ENCODE measurements at places on chromosomes 16 and 17.

GRCh38 chr16:22054847-22055590, 37.3 kb upstream of the VWA3A start:
- no peak for DNase-seq

GRCh38 chr17:62870030-62870541, 62.0 kb upstream of the MARCHF10 start:
- DNase-seq, result peak; percentile 40

- DNase-seq, result no peak
These were observed 183.0 kb downstream of the TMEM114 start for GRCh38 chr16:8407351-8407750.

- no peak for DNase-seq
These were observed 6.2 kb upstream of the CBFA2T3 start for GRCh38 chr16:88983165-88983564.

GRCh38 chr16:1572673-1573072, 39.2 kb downstream of the IFT140 start:
- no peak for DNase-seq

- DNase-seq, result peak; percentile 49
These were observed 32.4 kb downstream of the CLTC start for GRCh38 chr17:59652119-59652518.

DNA sequence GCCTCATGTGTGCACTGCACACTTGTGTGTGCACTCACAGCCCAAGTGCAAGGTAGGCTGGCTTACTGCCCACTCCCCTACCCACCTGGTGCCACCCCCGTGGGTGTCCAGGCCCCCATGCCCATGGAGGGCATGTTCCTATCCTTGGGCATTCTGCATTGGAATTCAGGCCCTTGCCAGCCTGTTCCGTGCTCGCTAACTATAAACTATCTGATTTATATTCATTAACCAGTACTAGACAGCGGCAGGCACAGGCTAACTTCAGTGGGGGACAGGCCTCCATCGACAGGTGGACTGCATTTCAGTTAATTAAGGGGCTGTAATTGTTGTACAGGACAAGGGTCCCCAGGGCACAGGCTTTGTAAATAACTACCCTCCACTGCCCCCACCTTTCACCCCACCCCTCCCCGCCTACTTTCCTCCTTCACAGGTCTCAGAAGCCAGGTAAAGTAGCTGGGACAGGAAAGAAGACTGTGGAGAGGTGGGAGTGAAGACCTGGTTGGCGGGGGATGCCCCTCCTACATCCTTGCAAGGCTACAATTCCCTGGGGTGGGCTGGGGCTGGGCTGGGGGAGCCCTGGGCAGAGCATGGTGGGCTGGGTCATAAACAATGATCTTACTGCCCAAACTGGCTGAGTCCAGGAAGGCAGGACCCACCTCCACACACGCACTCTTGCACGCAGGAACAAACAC, 119.0 kb upstream of the LHX1 start:
- DNase-seq, result no peak

GRCh38 chr16:54284319-54284930, 2.2 kb downstream of the IRX3 start:
- DNase-seq, result no peak

- no peak for DNase-seq
These were observed 56.5 kb downstream of the KSR1 start for GRCh38 chr17:27512511-27513346.

DNA sequence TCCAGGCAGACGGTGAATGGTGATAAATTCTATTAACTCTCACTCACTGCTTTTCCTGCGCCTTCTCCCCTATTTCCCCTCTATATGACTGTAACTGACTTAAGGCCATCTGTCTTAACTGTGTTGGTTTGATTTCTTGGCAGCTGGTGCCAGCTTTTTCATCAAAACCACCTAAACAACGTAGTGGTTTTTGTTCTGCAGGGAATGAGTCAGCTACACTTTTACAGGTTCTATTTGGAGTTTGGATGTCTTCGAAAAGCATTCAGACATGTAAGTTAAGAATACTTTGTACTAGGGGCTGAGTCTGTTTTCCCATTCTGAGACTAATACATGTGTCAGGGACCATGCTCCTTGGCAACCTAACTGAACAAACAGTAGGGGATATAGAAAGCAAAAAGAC, 8.5 kb downstream of the REXO5 start:
- no peak for DNase-seq

GRCh38 chr17:80468242-80468641, 8.2 kb downstream of the NPTX1 start:
- no peak for DNase-seq

- no peak for DNase-seq
These were observed 25.9 kb upstream of the TNFRSF13B start for GRCh38 chr17:16997514-16998429.

- DNase-seq, result no peak
These were observed 35.8 kb downstream of the CDH1 start for GRCh38 chr16:68772871-68773270.

- DNase-seq, result no peak
These were observed 382 bp downstream of the PITPNA start for GRCh38 chr17:1562176-1562643.

- DNase-seq, result peak; percentile 39
These were observed 735 bp downstream of the LSM12 start for GRCh38 chr17:44065668-44066203.

- no peak for DNase-seq
These were observed 798 bp downstream of the CLDN9 start for GRCh38 chr16:3013491-3013951.

DNA sequence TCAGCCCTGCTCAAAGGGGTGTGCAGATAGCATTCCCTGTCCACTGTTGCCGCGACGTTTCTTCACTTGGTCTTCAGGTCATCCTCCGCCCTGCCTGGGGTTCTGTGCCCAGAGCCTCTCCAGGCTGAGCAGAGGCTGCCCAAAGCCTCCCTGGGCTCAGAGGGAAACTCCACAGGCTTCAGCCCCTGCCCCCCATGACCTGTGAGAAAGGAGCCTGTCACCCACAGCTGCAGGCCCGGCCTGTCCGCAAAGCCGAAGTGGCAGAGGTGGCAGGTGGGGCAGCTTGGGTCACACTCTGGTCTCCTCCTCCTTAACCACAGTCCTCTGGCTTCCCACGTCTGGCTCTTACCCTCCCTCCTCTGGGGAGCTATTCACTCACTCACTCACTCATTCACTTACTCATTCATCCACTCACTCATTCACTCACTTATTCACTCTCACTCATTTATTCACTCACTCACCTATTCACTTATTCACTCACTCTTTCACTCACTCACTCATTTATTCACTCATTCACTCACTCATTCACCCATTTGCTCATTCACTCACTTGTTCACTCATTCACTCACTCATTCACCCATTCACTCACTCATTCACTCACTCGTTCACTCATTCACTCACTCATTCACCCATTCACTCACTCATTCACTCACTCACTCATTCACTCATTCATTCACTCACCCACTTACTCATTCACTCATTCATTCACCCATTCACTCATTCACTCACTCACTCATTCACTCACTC, 7.1 kb upstream of the CPSF4L start:
- no peak for DNase-seq

DNA sequence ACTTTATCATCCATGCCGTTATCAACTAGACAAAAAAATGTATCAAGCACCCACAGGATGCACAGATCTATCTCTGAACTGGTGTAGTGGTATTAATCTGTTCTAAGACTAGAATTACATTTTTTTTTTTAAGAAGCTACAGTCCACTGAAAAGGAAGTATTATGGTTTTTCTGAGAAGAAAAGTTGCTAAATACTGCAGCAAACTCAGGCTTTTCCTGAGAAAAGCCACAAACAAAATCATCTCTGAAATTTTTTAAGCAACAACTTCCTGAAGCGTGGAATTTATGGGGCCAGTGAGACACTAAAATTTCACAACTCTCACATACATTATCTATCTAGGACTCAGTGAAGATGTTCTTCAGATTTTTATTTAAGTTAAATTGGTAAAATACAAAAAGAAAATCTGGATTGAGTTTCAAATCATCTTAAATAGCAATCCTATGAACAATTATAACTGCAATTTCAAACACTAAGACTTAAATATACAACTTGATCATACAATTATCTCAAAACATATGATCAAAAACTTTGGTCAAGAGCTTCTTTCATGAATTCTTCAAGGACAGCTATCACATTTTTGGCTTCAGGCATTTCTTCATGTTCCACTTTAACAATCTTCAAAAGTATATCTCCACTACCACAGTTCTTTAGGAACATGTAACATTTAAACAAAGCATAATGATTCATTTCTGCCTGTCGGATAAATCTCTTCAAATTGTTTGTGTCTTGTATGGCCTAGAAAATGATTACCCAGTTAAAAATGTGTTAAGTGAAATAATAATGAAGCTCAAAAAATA, 10.5 kb downstream of the C17orf75 start:
- no peak for DNase-seq

DNA sequence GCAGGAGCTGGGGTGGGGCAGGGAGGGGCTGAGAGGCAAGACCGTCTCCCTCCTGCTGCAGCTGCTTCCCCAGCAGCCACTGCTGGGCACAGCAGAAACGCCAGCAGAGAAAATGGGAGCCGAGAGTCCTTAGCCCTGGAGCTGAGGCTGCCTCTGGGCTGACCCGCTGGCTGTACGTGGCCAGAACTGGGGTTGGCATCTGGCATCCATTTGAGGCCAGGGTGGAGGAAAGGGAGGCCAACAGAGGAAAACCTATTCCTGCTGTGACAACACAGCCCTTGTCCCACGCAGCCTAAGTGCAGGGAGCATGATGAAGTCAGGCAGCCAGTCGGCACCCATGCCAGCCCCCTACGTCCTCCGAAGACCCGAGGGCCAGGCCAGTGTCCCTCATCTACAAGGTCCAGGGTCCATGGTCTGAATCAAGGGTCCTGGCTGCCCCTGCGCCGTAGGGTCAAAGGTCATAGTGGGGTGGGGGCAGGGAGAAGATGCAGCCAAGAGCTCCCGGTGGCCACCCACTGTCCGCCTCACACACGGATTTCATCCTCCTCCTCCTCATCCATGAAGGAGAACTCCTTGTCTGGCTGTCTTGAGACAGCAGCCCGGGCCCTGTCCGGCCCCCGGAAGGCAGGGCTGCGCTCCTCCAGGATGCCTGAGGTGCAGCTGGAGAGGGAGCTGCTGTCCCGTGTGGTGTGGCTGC, 23.4 kb upstream of the CPSF4L start:
- no peak for DNase-seq

DNA sequence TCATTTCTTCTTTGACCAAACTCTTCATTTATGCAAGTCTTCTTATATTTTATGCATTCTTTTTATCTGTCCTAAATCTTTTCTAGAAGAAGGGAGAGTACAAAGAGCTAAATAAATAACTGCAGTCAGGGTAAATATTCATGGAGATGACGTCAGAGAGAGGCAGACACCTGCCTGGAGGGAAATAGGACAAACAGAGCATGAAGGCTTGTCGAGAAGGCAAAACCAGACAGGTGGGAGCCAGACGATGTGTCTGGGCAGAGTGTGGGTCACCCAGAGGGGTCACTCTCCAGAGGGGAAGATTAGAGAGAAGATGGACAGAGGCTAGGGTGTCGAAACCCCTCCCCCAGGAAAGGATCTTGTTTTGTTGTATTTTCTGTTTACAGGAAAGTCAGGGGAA, 78.3 kb upstream of the RPL38 start:
- no peak for DNase-seq

Measured in adipocyte (in vitro differentiated cells).